DMS53 (cell line): ENCODE measurements at places on chromosomes 5 and 9.
A peak's percentile ranks its signal among the peaks of the same experiment; 100 is the strongest.

- DNase-seq = no peak
Measured at GRCh38 chr9:106936680-106937079, 73.7 kb downstream of the ZNF462 start.

- no peak for DNase-seq
Measured at GRCh38 chr9:113609562-113610318, 146.2 kb downstream of the RGS3 start.

DNA sequence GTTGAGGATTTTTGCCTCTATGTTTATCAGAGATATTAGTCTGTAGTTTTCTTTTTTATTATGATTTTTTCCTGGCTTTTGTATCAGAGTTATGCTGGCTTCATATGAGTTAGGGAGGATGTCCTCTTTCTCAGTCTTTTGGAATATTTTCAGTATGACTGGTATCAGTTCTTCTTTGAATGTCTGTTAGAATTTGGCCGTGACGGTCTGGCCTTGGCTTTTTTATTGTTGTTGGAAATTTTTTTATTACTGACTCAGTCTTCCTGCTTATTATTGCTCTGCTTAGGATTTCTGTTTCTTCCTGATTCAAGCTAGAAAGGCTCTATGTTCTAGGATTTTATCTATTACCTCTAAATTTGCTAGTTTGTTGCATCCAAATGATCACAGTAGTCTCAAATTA, 421.9 kb downstream of the CDH10 start:
- no peak for DNase-seq

DNA sequence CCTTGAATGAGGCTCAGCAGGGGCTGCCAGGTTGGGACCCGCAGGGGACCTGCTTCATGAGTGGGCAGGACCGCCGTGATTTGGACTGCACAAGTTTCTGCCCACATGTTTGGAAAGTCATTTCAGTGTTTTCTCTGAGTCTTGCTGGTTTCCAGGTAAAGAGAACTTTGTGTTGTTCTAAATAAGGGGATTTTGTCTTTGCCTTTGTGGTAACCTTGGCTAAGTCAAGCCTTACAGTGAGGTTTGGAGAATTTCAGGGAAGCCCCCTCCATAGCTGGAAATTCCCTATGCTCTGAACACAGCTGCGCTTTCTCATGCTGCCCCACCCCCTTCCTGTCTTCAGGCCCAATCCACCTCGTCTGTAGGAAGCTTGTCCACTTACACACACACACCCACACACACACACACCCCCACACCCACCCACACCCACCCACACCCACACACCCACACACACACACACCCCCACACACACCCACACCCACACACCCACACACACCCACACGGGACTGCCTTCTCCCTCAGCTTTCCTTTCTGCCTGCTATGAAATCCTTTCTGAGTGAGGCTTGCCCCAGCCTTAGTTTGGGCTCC, 270.1 kb downstream of the HSPA4 start:
- no peak for DNase-seq

DNA sequence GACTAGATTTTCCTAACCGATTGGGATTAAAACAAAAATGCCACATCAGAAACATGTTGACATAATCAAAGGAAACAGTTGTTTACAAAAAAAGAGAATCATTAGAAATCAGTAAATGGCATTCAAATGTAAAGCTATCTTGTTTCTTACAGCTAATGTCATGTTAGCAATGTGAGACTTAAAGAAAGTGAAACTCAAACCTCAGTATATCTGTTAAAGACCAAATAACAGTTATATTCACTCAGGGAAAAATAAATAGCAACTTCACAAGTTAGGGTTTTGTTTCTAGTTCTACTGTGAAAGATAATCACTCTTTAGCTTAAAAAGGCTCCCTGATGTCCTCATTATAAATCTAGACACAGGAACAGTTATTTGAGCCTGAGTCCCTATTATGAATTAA, 189.3 kb upstream of the EFNA5 start:
- no peak for DNase-seq

DNA sequence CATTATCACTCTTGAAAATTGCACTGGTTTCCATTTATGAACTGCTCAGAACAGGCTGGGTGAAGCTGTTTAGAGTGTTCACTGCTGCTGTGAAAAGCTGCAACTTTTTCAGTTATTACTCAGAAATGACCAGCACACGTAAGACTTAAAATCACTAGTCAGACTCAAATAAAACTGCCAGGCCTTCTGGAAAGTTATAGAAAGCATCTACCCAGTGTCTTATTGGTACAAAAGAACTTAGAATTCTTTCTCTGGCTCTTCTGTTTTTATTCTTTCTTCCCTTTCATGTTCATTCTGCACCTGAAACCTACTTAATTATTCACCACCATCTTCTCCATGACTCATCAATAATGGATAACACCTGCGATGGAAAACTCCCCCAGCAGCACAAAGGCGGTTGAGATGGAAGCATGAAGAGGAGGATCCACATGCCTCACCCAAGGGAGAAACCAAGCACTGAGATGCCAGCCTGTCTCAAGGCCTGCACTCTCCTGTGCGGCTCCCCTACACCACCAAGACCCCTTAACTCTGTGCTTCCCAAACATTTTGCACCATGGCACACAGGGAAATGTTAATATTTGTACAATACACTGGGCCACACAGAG, 171.9 kb downstream of the ENTREP1 start:
- no peak for DNase-seq

DNA sequence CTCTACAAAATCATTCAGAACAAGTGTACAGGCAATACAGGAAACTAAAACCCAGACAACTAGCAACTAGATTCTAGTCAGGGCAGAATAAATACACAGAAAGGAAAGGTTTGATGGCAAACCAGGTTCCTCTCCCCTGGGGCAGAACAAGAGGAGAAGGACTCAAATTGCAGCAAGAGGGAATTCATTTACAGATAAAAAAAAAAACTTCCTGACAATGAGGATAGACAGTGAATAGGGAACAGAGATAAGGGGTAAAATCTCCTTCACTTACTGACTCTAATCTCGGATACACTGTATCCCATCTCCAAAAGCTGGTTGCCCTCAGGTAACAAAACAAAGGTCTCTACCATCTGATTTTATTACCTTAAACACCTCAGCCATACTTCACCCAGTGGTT, 244.0 kb downstream of the SEC61B start:
- DNase-seq = no peak

GRCh38 chr5:178332210-178332641, 99.6 kb upstream of the PHYKPL start:
- DNase-seq = no peak

DNA sequence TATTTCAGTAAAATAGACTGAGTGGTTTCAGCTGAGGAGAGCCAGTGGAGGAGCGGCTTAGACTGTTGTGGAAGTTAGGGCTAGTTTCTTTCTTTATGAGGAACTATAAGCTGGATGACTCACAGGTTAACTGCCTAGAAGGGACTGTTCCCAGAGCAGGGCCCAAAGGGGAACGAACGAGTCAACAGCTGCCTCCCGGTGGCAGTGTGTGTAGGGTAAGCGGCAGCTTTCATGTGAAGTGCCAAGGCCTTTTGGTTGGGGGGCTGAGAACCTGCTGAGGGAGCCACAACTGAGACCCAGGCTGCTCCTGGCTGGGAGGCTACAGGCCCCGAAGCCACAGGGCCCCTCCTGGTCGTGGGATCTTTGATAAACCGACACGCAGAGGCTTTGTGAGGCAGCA, 7.0 kb downstream of the SQSTM1 start:
- DNase-seq = peak; percentile 33

- no peak for DNase-seq
Measured at GRCh38 chr9:132423503-132423902, 13.5 kb downstream of the CFAP77 start.

GRCh38 chr9:3398232-3398648, 127.6 kb downstream of the RFX3 start:
- DNase-seq = no peak

GRCh38 chr5:95217351-95217750, 67.5 kb downstream of the MCTP1 start:
- no peak for DNase-seq

- DNase-seq = no peak
Measured at GRCh38 chr9:93090091-93090655, 5.8 kb upstream of the CARD19 start.

DNA sequence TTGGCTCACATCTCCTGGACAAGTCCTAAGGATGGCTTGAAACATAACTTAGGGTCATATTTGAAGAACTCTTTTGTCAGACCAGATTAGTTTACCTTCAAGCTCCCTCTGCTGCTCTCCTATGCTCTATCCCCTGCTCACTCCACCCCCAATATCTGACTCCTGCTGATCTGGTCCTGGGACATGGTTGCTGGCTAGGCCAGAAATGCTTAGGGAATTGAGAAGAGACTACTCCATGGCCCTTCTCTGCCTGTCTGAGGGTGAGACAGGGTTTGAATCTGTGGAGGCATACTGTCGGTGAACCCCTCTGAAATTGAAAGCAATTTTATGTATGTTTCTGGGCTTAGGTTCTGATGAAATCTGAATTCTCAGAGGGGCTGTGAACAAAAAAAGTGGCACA, 3.3 kb downstream of the OTULIN start:
- no peak for DNase-seq
